ENCODE measurements at places on chromosomes 5 and 9. TPM values are rescaled to one million over a fixed set of nuclear protein-coding genes. Genes with fewer than 3 reads are reported as not detected.

DNA sequence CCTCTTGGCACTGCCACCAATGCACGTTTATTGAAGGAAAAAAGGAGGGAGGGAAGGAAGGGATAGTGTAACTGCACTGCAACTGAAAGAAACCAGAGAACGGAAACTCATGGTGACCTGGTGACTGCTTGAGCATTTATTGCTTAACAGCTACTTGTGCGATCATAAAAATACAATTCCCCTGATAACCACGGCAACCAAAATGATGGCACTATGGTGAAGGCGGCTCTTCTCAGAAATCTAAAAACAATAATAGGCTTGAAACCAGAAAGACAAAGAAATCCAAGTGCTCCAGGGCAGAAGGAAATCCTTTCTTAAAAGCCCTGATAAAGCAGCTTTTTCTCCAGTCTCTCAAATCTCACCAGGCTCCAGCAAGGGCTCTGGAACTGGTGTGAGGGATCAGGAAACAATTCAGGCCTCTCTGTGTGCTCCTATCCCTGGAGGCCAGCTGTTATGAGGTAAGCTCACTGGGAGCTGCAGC is 1.9 kb downstream of the FBXO10 start:
- no peak for DNase-seq
- H3K27ac ChIP-seq = no peak overlapping the region
- no peaks in the 10 kb centered on the region for H3K36me3 ChIP-seq
- H3K4me1 ChIP-seq = peaks cover 3% of the 10 kb centered on the region
- no peaks in the 10 kb centered on the region for H3K27me3 ChIP-seq
- H3K4me3 ChIP-seq = no peak overlapping the region

GRCh38 chr9:90737742-90738141 is 63.9 kb upstream of the SYK start:
- no peak overlapping the region for H3K4me3 ChIP-seq
- H3K27me3 ChIP-seq = no peaks in the 10 kb centered on the region
- no peaks in the 10 kb centered on the region for H3K4me1 ChIP-seq
- H3K36me3 ChIP-seq = no peaks in the 10 kb centered on the region
- no peak overlapping the region for H3K27ac ChIP-seq
- DNase-seq = no peak

PAEP gene
- not detected for polyA plus RNA-seq

GRCh38 chr5:13189532-13189931 is 755.0 kb downstream of the DNAH5 start:
- DNase-seq = no peak
- H3K4me3 ChIP-seq = no peak overlapping the region
- H3K36me3 ChIP-seq = no peaks in the 10 kb centered on the region
- H3K4me1 ChIP-seq = no peaks in the 10 kb centered on the region
- H3K27ac ChIP-seq = no peak overlapping the region

- H3K27ac ChIP-seq = no peak overlapping the region
- DNase-seq = no peak
- H3K27me3 ChIP-seq = no peaks in the 10 kb centered on the region
- H3K4me1 ChIP-seq = no peaks in the 10 kb centered on the region
- H3K4me3 ChIP-seq = no peak overlapping the region
Measured at GRCh38 chr5:10434392-10434791, 7.3 kb upstream of the ROPN1L start.

All from pancreas (tissue), 10 donors.